ENCODE measurements at places on chromosomes 5 and 9.

- DNase-seq, result no peak
These were observed 444.5 kb downstream of the CTNND2 start for GRCh38 chr5:11459716-11460115.

- no peak for DNase-seq
These were observed 6.4 kb downstream of the SWI5 start for GRCh38 chr9:128282500-128282899.

- no peak for DNase-seq
These were observed 492.7 kb downstream of the RASEF start for GRCh38 chr9:82570226-82570625.

DNA sequence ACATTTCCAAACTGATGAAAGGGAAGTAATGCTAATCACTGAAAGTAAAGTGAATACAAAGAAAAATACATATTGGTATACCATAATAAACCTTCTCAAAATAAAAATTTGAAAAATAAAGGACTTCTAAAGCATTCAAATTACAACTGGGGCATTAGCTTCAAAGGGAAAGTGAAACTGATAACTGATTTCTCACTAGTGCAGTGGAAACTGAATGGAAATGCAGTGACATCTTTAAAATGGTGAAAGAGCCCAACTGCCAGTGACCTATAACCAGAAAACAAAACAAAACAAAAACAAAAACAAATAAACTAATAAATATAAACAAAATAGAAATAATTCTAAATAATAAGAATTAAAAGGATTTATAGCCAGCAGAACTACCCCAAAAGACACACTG, 297.5 kb upstream of the GRIN3A start:
- no peak for DNase-seq

DNA sequence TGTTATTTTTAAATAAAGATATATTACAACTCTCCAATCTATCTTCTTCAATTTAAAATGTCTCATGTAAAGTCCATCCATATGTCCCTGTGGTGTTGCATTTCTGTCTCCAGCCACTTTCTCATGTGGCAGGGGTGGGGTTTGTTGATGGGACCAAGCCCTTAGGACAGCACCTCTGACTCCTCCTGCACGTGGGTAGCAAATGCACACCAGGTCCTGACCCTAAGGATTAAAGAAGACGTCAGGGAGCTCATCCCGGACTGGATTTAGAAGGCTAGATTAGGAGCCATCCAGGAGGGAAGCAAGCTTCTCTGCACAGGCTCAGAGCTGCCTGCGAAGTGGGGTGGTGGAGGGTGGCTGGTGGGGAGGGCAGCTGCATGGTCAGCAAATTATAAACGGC, 38.9 kb upstream of the FAM120AOS start:
- no peak for DNase-seq

DNA sequence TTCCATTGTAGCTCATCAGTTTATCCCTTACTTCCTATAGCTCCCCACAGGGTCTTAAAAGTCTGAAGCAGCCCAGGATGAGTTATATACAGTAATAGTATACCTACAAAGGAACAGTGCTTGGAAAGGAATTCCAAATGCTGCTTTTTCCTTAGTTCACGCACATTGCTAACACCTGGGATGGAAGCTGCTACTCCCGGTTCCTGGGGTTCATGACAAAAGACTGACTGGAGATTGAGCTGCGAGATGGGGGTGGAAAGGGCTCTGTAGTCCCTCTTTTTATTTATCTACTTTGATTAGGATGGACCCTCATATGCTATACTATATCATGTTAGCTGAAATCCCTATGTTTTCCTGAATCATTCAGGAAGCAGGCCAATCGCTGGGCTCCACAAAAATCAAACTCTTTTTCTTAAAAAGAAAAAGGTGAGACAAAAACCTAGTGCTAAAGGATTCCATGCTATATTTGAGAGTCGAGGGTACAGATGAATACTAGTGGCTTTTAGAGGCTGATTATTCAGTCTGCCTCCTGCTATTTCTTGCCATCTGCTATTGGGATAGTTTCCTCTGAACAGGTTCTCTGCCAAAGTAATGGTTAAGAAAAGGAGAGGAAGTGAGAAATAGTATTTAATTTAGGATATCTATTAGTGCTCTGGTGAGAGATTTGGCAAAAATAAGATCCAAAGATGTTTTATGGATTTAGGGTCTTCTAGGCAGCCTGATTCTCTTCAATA, 81.2 kb downstream of the MRPS27 start:
- DNase-seq, result no peak

GRCh38 chr9:96484521-96484931, 34.6 kb downstream of the HABP4 start:
- DNase-seq, result no peak

DNA sequence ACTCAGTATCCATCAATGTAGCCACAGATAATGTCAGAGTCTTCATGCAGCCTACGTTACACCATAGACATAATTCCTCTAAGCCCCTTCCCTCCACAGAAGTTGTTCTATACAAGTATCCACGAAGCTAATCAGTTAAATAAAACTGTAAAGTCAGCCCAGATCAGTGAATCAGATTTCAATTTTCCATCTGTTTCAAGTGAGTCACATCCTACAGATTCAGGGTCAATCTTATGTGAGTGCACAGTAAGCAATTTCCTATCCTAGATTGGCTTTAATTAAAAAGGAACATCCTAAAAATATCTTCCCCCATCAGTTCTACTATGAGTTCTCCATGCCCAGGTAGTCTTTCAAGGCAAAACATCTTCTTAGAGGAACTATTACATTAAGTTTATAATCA, 402.5 kb downstream of the EFNA5 start:
- no peak for DNase-seq

GRCh38 chr5:40124367-40124766, 555.3 kb upstream of the PTGER4 start:
- no peak for DNase-seq

DNA sequence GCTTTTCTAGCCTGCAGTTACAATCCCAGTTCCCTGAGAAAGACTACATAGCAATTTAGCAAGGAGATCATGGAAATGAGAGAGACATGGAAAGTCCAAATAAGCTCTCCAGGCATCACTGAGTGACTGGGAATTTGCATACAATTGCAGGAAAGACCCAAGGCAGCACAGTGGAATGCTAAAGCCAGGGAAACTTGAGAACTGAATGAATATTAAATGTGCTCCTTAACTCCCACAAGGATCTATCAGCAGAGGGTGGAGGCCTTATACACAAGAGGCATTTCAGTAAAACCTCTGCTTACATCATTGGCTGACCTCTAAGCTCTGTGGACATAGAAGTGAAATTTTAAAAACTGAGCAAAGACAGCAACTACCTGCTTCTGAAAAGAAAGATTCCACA, 355.6 kb upstream of the DAB2 start:
- DNase-seq, result no peak

GRCh38 chr9:129165198-129165597, 12.9 kb downstream of the IER5L start:
- no peak for DNase-seq

DNA sequence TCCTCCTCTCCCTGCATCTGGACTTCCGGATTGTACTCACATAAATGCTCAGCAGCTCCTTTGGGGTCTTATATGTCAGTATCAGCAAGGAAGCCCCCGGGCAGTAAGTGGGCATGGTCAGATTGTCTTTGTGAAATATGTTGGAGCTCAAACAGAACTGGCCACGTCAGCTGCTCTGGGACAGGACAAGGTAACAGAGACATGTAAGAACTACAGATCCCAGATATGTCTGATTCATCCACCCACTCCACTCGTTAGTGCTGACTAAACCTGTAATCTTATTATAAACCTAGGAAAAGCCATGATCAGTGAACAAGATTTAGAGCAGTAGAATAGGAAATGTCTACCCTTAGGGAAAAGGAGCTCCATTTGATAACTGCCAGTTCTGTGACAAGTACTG, 561.8 kb downstream of the CETN3 start:
- DNase-seq, result no peak

DNA sequence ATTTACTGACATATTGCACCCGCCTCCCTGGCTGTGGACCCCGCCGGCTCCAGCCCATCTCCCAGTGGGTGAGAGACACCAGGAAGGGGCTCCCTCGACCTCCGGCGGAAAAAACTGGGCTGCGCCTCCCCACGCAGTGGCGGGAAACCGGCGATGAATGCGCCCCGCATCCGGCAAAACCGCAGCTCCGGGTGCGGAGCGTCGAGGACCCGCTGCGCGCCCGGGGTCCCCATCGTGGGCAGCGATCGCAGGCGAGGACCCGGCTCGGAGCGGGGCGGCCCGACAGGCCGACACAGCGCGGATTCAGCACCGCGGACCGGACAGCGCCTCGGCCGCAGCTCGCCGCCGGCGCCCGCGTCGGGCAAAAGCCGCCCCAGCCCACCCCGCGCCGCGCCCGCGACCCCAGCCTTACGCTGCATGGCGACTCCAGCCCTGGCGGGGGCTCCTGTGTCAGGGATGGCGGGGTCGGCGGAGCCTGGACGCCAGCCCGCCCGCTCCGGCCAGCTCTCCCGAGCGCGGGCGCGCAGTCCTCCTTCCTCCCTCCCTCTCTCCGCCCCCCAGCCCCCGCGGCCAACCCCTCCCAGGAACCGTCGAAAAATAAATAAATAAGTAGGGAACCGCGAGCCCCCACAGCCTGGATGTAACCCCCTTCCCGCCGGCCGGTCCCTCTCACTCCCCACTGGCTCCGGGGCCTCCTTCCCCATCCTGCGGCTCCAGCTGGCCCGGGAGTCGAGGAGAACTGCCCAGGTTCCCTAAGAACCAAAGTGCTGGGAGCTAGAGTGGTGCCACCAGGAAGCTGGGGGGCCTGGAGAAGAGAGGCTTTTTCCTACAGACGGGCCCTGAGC, 3.1 kb downstream of the LHX3 start:
- DNase-seq, result no peak

- DNase-seq, result no peak
These were observed 259.0 kb downstream of the IRX2 start for GRCh38 chr5:2492476-2492875.

DNA sequence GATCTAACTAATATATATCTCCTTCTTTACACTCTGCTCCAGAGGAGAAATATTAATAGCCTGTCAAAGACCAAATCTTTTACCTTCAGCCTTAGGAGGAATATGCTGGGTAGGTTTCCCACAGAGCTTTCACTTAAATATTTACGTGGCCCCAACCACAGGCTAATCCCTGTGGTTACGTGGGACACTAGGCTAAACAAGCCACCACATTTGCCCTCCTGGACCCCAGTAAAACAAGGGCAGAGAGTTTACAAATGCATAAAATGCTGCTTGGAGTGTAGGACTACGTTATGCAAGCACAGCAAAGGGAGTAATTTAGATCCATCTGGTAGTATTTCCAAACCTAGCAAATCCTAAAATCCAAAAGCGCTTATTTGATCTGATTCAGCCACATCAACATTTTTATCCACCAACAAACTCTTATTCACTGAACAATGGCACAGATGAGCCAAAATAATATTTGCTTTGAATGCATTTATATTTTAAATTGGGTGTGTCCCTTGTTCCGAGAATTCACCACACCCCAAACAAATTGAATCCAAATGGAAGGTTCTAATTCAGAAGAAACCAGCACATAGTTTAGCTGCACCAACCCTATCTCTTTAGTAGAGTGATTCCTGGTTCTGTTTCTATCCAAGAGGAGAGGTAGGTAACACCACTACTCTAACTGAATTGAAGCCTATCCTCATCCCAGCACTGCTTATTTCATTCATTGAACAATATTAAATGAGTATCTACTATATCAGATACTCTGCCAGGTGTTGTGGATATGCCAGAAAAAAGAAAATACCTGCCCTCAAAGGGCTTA, 179.0 kb downstream of the TSSK1B start:
- no peak for DNase-seq

GRCh38 chr5:58582803-58583491, at the start of gene RAB3C:
TSS of gene RAB3C (plus strand) at chr5:58583075. CDS start at chr5:58583209, 134 bp downstream.
- no peak for DNase-seq

DNA sequence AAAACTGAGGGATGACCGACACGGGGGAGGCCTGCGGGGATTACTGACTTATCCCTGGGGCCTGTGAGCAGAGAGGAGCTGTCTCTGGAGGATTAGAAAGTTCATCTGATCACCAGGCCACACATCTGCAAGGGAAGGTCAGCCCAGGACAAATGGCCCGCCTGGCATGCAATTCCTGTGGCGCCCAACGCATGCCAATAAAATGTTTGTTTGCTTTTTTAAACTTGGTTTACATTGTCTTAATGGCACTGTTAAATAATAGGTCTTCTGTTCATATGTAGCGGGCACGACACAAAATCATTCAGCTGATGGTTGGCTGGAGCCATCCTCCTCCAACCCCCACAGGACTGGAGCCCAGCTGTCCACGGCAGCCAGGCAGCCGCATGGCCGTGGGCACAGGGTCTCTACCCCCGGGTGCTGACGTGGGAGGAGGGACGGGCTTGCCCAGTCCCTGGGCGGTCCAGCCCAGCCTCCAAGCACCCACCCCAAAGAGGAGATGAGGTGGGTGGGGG, 41.0 kb upstream of the SLC12A7 start:
- no peak for DNase-seq

GRCh38 chr5:151719228-151720000, 32.7 kb upstream of the SPARC start:
- no peak for DNase-seq

GRCh38 chr5:94376672-94377345, 241.6 kb downstream of the KIAA0825 start:
- DNase-seq, result no peak

DNA sequence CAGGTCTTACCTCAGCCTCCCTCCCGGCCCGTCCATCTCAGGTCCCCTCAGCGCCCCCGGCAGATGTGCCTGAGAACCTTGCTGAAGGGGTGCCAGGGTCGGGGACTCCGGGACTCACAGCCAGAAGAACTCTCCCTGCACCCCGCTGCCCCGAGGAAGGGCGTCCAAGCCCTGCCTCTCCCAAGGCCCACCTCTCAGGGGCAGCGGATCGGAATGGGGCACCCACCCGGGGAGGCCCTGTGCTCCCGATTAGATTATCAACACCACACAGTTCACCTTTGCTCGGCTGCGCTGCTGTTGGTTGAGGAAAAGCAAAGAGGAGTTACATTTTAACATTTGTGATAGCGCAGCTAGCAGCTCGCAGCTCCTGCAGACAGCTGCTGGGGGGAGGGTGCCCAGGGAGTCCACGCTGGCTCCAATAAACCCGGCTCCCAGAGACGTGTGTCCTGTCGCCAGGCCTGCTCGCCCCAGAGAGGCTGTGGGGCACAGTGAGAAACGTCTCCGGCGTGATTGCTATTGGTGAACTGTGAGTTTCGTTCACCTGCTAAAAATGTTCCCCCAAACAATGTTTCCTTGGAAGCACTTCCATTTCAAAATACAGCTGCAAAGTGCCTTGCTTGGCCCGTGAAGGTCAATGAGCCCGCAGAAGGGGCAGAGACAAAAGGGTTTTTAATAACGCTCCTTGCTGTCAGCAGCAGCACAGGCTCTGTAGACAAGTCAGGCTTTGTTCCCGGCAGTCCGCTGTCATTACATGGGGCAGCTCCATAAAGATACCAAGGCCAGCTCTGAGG, 18.6 kb upstream of the SLC6A19 start:
- no peak for DNase-seq

GRCh38 chr9:13266167-13266566, 13.3 kb downstream of the MPDZ start:
- no peak for DNase-seq

DNA sequence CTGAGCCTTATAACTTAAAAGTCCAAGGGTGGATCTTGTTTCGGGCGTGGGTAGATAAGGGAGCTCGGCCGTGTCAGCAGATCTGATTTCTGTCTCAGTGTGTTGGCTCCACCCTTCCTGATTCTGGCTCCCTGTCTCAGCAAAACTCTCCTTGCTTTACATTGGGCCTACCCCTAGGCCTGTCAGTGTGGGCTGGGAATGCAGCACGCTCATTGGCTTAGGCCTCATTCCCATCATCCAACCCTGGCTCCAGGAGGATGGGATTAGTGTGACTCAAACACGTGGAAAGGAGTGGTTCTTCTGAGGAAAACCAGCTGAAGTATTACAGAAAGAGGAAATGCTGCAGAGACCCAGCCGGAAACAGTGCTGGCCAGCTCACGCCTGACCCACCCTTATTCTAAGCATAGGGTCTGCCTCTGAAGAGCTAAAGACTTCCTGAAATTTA, 59.9 kb downstream of the ZFAND5 start:
- no peak for DNase-seq

Data from stimulated activated CD4-positive, alpha-beta T cell treated with anti-CD3 and anti-CD28 coated beads, TNF-alpha, amount 100 ng/mL, for 4 hours (primary cell).